Effector memory CD8-positive, alpha-beta T cell (primary cell): ENCODE measurements at places on chromosomes 5 and 9.
A peak's percentile ranks its signal among the peaks of the same experiment; 100 is the strongest.

DNA sequence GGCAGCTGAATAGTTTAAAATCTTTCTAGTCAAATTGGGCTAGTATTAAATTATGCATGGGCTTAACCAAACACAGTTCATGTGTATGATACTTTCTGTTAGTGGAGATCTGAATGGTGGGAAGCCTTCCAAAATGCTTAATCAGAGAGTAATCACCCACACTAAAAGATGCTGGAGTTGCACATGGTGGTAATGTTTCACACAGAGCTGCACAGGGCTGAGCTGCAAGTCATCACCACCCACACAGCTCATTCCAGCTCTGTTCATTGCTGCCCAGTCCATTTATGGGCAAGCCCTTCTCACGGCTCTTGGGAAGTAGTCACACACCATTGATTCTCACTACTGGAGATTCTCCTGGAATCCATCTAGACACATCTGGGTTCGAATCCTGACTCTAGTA is 351.5 kb upstream of the KCNN2 start:
- DNase-seq = no peak
- H3K4me3 ChIP-seq = no peak overlapping the region
- no peak overlapping the region for H3K27ac ChIP-seq
- H3K27me3 ChIP-seq = no peaks in the 10 kb centered on the region
- no peaks in the 10 kb centered on the region for H3K4me1 ChIP-seq

DNA sequence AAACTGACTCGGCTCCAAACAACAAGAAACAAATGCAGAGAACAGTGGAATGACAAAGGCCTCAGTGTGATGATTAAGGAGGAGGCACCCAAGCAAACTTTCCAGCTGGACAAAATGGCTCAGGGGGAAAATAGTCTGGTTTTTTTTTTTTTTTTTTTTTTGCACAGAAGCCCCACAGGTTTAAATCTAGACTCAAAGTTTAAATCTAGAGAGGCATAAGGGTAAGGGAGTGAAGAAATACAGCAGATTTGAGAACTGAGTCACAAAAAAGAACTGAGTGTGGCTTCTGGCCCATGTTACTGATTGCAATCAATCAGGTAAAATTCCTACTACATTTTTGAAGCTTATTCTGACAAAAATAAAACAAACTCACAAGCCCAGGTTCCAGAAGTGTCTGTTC is 12.3 kb downstream of the BOD1 start:
- H3K27ac ChIP-seq = no peak overlapping the region
- H3K27me3 ChIP-seq = no peaks in the 10 kb centered on the region
- peaks cover 40% of the 10 kb centered on the region for H3K36me3 ChIP-seq
- peaks cover 3% of the 10 kb centered on the region for H3K4me1 ChIP-seq
- no peak for DNase-seq

- no peak overlapping the region for H3K4me3 ChIP-seq
- DNase-seq = no peak
- H3K36me3 ChIP-seq = no peaks in the 10 kb centered on the region
These were observed 50.2 kb upstream of the SNAPC3 start for GRCh38 chr9:15372455-15372854.

- no peak overlapping the region for H3K27ac ChIP-seq
- H3K4me3 ChIP-seq = no peak overlapping the region
- H3K36me3 ChIP-seq = no peaks in the 10 kb centered on the region
- no peak for DNase-seq
- H3K4me1 ChIP-seq = no peaks in the 10 kb centered on the region
- no peaks in the 10 kb centered on the region for H3K27me3 ChIP-seq
These were observed 56.1 kb downstream of the IRX2 start for GRCh38 chr5:2695200-2695891.

DNA sequence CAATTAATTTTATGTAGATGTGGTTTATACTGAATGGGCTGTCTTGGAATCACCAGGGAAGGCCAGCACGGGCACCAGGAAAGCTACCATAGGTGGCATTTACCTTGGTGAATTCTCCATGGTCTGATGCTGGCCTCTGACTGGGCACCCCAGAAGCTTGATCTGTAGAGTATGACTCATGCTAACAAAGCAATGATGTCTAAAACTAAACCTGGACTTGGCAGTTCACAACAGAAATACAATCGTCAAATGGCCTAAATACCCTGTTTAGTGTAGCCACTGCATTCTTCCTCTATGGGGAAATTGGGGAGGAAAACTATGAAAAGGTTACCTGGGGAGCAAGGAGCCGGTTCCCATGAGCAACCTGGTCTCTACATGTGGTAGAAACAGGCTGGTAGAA is 98.0 kb downstream of the ATPSCKMT start:
- H3K27me3 ChIP-seq = peaks cover 32% of the 10 kb centered on the region
- no peaks in the 10 kb centered on the region for H3K4me1 ChIP-seq
- H3K4me3 ChIP-seq = no peak overlapping the region
- no peak overlapping the region for H3K27ac ChIP-seq

GRCh38 chr5:23139338-23140171 is 286.4 kb upstream of the CDH12 start:
- H3K4me3 ChIP-seq = no peak overlapping the region

GRCh38 chr9:107119735-107120134 is 163.3 kb upstream of the RAD23B start:
- H3K27me3 ChIP-seq = peaks cover 21% of the 10 kb centered on the region
- DNase-seq = no peak
- H3K4me3 ChIP-seq = no peak overlapping the region
- no peak overlapping the region for H3K27ac ChIP-seq
- no peaks in the 10 kb centered on the region for H3K36me3 ChIP-seq

DNA sequence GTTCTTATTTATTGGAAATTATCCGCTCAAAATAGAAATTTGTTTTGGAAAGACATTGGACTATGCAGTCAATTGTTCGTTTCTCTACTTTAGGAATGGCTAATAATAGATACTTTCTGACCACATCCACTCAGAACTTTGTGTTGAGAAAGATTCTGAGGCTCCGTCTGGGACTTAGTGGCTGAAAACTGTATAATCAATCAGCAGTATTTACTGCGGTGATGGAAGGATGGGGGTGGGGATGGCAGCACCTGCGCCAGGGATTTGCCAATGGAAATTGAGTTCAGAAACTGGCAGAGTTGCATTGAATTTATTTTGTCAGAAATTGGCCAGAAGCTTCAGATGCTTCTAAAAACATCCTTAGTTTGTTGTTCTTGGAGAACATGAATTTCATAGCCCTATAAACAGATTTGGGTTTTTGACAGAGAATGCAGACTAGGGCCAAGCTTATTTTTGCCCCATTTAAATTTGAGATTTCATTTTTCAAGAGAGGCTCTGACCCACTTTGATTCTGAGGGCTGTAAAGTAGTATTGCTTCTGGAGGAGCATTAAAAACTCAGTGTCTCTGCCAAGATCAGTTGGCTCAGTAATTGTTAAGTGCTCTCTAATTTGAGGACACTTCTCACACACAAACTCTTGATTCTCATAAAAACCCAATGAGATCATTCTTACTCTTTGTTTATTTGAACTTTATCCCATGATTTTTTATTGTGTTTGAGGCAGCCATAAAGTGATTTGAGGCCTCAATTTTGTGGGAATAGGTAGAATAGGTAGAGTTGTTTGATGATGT is 215.1 kb downstream of the CD180 start:
- DNase-seq = no peak
- H3K36me3 ChIP-seq = no peaks in the 10 kb centered on the region
- peaks cover 26% of the 10 kb centered on the region for H3K27me3 ChIP-seq
- H3K4me1 ChIP-seq = no peaks in the 10 kb centered on the region

- no peak overlapping the region for H3K4me3 ChIP-seq
- H3K27me3 ChIP-seq = no peaks in the 10 kb centered on the region
- H3K36me3 ChIP-seq = no peaks in the 10 kb centered on the region
- no peaks in the 10 kb centered on the region for H3K4me1 ChIP-seq
These were observed 1251.4 kb upstream of the CDH6 start for GRCh38 chr5:29942089-29942488.

DNA sequence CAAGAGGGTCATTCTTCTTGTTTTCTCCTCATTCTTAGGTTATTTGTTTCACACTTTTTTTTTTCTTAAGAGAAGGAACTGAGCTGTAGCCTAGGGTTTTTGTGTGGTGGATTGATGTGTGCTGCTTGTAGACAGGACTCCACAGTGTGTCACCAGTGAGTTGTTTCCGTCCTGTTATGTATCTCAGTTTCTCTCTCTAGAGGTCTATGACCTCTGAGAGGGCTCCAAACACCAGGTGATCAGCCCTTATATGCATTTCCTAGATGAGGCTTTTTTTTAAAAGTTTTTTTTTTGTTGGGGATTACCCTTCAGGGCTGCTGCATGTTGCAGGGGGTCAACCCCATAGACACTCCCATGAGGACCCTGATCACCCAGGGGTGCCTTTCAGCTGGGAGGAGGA is 124.2 kb upstream of the MAST4 start:
- no peak for DNase-seq
- peaks cover 8% of the 10 kb centered on the region for H3K27me3 ChIP-seq
- H3K4me1 ChIP-seq = no peaks in the 10 kb centered on the region
- no peak overlapping the region for H3K4me3 ChIP-seq

DNA sequence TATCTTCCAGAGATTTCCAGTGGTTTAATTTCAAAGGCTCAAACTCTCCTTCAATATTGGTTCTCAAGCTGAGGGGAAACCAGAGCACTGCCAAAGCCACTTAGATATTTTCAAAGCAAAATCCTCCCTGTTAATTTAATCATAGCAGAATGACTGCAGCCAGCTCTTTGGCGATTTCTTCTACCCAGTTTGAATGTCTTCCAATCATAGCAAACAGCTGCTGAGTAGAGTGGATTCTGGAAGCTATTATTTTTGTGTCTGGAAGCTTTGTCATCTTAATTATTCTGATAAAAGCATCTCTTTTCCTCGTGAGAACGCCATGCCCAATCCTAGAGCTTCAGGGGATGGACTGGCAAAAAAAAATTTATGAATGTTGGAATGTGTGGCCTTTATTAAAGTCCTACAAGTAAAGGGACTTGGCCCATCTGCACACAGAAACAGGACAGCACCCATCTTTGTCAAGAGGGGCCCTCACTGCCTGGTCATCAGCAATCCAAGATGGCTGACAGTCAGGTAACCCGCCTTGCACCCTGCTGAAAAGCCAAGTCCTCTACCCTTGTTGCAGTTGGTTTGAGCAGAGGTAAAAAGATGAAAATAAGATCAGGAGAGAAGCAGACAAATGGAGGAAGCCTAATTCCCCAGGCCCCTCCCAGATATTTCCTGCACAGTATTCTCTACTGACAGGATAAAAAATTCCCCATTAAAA is 125.1 kb downstream of the SUSD1 start:
- H3K27me3 ChIP-seq = no peaks in the 10 kb centered on the region
- H3K4me1 ChIP-seq = peaks cover 11% of the 10 kb centered on the region
- no peaks in the 10 kb centered on the region for H3K36me3 ChIP-seq
- DNase-seq = no peak
- no peak overlapping the region for H3K4me3 ChIP-seq

GRCh38 chr9:106879439-106879882 is 16.5 kb downstream of the ZNF462 start:
- no peak for DNase-seq
- no peaks in the 10 kb centered on the region for H3K27me3 ChIP-seq
- H3K4me3 ChIP-seq = no peak overlapping the region
- H3K36me3 ChIP-seq = no peaks in the 10 kb centered on the region
- no peak overlapping the region for H3K27ac ChIP-seq
- no peaks in the 10 kb centered on the region for H3K4me1 ChIP-seq

- no peak for DNase-seq
- peaks cover 6% of the 10 kb centered on the region for H3K36me3 ChIP-seq
- H3K4me1 ChIP-seq = peaks cover 22% of the 10 kb centered on the region
- no peak overlapping the region for H3K4me3 ChIP-seq
- no peak overlapping the region for H3K27ac ChIP-seq
- no peaks in the 10 kb centered on the region for H3K27me3 ChIP-seq
These were observed 64.7 kb downstream of the NR3C1 start for GRCh38 chr5:143338658-143339366.

- no peaks in the 10 kb centered on the region for H3K36me3 ChIP-seq
- no peak for DNase-seq
- H3K4me3 ChIP-seq = no peak overlapping the region
- no peaks in the 10 kb centered on the region for H3K27me3 ChIP-seq
- no peaks in the 10 kb centered on the region for H3K4me1 ChIP-seq
- H3K27ac ChIP-seq = no peak overlapping the region
These were observed 247.1 kb upstream of the ELAVL2 start for GRCh38 chr9:24073007-24073592.

DNA sequence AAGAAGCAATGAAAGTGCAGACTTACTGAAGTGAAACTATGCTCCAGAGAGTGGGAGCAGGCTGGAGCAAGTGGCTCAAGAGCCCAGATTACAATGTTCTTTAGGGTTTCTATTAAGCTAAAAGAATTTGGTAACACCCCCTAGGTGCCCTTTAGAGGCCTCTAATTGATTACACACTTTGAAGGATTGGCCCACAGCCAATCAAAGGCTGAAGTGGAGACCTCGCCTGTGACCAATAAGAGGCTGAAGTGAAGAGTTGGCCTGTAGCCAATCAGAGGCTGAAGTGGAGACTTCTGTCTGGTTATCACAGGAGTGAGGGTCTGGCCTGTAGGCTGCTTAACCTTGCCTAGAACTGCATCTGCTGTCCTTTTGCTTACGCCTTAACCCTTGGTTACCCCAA is 46.7 kb upstream of the SPATA31C2 start:
- peaks cover 5% of the 10 kb centered on the region for H3K4me1 ChIP-seq
- H3K27ac ChIP-seq = no peak overlapping the region
- no peak for DNase-seq
- no peak overlapping the region for H3K4me3 ChIP-seq

- peaks cover 2% of the 10 kb centered on the region for H3K4me1 ChIP-seq
- H3K4me3 ChIP-seq = peak overlapping the region; percentile 63
- peak overlapping the region; percentile 39 for H3K27ac ChIP-seq
- H3K27me3 ChIP-seq = peaks cover 12% of the 10 kb centered on the region
These were observed 55.9 kb upstream of the IL6ST start for GRCh38 chr5:56050551-56051255.

GRCh38 chr9:113154946-113155345 is 4.1 kb downstream of the SLC31A2 start:
- no peaks in the 10 kb centered on the region for H3K27me3 ChIP-seq
- no peak for DNase-seq
- peaks cover 25% of the 10 kb centered on the region for H3K4me1 ChIP-seq
- H3K4me3 ChIP-seq = no peak overlapping the region

GRCh38 chr5:139982975-139983240 is 60.2 kb downstream of the NRG2 start:
- H3K4me1 ChIP-seq = peaks cover 3% of the 10 kb centered on the region
- DNase-seq = no peak
- H3K27me3 ChIP-seq = peaks cover 87% of the 10 kb centered on the region
- no peak overlapping the region for H3K27ac ChIP-seq
- no peaks in the 10 kb centered on the region for H3K36me3 ChIP-seq
- no peak overlapping the region for H3K4me3 ChIP-seq

DNA sequence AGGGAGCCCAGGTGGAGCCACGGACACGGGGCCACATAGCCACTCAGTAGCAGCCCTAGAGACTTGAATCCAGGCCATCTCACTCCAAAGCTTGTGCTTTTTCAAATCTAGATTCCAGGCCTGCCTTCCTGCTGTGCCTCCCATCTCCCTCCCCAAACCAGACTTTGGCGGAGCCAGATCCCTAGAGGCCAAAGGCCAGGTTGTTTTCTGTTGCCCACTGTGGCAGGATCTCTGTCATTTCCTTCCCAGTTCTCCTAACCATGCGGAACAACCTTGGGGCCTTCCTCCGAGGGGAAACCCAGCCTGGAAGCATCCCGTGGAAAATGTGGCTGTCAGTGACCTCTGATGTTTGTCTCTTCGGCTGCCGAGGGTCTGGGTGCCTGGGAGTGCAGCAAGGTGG is 16.4 kb upstream of the RPS14 start:
- no peak for DNase-seq
- no peaks in the 10 kb centered on the region for H3K4me1 ChIP-seq
- H3K36me3 ChIP-seq = no peaks in the 10 kb centered on the region
- H3K27me3 ChIP-seq = peaks cover 7% of the 10 kb centered on the region
